Kidney glomerular epithelial cell (primary cell): ENCODE measurements at places on chromosomes 11 and 22.

DNA sequence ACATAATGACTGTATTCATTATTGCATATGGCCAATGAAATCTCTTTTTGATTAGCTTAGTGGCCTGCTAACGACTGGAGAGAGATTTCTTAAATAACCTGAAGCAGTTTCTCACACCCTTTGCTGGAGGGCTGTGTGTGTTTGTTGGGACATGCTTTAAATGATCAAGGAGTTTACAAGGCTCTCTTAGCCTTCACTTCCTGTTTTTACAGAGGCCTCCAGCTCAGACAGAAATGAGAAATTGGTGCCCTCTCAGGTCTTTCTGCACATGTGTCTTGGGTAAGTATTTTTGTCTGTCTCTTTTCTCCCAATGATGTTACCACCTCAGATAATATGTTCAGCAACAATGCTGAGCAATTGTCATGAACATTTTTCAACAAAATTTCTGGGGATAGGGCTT, 884.4 kb upstream of the CNTN5 start:
- DNase-seq = no peak

DNA sequence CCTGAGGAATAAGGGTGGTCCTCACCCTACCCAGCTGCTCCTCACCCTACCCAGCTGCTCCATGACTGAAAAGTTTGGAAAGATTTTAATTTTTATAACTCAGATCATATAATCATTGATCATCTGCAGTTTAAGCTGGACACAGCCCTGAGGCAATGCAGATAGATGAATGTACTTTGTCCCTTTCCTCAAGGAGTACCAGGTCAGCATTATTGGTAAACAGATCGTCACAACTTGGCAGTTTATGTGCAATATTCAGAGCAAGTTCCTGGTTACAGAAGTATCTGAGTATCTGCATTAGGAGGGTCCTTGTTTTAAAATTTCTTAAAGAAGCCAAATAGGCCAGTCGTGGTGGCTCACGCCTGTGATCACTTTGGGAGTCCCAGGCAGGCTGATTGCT, 3.6 kb downstream of the TNRC6B start:
- DNase-seq = no peak

DNA sequence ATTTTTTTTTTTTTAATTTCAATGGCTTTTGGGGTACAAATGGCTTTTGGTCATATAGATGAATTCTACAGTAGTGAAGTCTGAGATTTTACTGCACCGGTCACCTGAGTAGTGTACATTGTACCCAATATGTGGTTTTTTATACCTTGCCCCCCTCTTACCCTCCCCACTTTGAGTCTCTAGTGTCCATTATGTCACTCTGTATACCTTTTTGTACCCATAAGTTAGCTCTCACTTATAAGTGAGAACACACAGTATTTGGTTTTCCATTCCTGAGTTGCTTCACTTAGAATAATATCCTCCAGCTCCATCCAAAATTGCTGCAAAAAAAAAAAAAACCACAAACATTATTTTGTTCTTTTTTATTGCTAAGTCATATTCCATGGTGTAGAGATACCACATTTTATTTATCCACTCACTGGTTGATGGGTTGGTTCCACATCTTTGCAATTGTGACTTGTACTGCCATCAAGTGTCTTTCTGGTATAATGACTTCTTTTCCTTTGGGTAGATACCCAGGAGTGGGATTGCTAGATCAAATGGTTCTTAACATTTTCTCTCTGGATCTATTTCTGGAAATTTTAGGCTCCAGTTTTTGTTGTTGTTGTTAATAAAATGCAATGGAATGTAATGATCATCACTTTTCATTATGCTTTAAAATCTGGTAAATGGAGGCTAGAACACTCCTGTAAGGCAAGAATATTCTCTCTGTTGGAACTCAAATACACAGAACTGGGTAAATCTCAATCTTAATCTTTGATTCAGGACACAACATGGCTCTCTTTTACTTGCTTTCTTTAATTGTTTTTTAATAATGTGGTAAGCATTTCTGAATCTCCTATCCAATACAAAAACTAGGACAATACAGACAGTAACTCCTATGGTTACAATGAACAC, 10.3 kb downstream of the NEAT1 start:
- no peak for DNase-seq

- DNase-seq = no peak
Observed at GRCh38 chr11:88117281-88117858, 57.9 kb downstream of the RAB38 start.

GRCh38 chr22:48556222-48556621, 1271.5 kb downstream of the BRD1 start:
- DNase-seq = no peak

- DNase-seq = no peak
Observed at GRCh38 chr22:30294066-30294465, 4.8 kb upstream of the CASTOR1 start.

DNA sequence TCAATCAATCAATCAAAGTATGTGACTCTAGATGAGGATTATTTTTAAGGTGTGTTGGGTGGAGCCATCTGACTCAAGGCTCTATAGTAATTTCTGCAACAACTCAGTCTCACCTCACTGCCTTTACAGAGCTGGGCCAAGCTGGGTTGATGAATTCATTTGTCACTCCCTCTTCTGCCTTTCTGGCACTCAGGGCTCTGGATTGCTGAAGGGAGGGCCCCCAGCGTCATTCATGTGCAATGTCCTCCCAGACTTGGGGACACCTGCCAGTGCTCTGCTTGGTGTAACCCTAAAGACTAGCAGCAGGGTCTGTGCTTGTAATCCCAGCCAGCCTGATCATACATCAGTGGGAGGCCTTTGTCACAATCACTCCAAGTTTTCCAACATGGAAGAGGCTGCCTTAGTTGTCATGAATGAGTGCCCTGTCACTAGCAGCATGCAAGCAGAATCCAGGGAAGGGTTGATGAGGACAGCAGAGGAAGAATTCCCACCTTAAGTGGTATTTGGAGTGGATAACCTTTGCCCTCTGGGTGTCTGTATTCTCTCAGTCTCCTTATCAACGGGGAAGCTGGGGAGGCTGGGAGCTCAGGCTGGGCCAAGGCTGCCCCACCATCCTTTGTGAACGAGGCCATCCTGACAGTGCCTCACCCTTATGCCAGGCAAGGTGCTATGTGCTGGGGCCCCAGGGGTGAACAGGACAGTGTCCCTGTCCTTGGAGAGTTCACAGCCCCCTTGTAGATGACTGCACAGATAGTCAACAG, 2.0 kb upstream of the TP53I11 start:
- DNase-seq = peak; percentile 27

GRCh38 chr11:125398475-125398874, 97.6 kb downstream of the FEZ1 start:
- no peak for DNase-seq

DNA sequence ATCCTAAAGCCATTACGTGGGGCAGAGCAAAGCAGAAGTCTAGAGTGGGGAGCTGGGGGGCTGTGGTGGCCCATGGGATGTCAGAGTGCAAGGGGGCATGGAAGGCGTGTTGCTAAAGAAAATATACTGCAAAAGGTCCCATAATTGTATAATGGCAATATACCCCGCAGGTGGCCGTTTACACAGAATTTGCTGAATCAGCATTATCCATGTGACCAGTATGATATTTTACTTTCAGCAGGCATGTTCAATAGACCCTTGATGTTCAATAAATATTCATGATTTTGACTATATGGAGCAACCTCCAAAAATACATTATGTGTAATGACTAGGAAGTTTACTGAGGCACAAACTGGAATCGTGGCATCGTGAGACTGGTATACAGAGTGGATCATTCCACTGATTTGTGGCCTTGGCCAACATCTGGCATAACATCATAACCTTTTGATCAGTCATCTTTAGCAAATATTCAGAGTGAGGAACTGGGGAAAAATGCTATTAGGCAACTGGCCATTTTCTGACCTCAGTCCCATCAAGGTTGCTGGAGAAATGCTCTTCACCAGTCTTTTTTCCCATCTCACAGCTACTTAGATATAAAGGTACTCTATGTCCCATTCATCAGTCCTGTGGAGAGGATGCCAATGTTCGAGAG, 29.3 kb upstream of the PPP2R1B start:
- DNase-seq = no peak

DNA sequence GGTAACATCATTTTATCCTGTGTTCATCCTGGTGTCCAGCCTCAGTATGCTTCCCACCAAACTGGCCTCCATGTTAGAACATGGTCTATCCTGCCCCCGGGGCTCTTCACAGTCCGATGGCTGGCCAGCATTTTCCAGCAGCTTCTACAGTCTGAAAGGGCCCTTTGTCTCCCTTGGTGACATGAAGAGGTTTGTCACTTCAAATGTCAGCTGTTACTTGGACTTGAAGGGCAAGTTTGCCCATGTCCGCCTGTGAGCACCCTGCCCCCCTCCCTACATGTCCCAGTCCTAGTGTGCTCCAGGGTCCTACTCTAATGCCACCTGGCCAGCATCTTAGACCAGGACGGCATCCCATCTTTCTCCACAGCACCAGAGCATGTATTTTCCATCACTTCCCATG, 24.7 kb downstream of the PATZ1 start:
- no peak for DNase-seq

- DNase-seq = no peak
Observed at GRCh38 chr11:1326435-1327063, 17.1 kb upstream of the TOLLIP start.

- DNase-seq = peak; percentile 14
Observed at GRCh38 chr11:118434553-118435289, 1.6 kb upstream of the KMT2A start.

DNA sequence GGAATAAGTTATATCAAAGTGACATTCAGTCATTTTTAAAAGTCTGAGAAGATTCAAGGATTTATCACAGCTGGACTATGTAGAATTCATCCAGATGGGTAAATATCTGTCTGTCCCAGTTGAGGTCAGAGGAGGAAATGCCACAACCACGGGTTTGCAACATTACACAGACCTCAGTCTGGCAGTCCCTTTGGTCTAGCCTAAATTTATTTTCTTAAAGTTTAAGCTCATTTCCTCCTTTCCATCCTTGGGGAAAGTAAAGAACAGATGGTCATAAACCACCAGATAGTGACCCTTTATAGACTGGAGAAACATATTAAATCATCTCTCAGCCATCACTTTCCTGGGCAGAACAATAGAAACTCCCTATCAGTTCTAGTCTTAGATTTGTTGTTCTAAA, 238.4 kb upstream of the DDI1 start:
- DNase-seq = no peak

DNA sequence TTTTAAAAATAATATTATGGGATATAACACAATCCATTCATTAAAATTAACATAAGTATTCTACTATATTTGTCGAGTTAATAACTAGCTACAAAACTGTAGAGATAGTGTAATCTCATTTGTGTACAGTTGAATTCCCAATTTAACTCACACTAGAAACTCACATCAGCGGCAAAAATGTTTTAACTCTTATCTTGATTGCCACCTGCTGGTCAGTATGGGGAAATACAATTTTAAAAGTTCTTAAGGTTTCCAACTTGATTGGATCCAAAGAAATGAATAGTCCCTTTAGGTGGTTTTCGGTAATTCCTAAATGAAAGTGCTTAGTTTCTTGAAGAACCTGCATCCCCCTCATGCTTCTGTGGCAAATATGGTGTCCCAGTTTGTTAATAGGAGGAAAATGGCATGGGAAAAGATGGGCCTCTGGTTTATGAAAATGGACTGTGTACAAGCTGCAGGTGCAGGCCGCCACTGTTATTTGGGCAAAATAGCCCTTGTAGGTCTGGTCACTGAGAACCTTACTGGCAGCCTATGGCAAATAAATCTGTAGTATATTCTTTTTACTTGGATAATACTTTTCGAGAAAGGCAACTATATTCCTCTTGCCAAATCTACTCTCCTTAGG, 33.7 kb upstream of the SLC17A6 start:
- peak; percentile 57 for DNase-seq

GRCh38 chr22:38171927-38172831, 9.5 kb downstream of the PLA2G6 start:
- DNase-seq = no peak

DNA sequence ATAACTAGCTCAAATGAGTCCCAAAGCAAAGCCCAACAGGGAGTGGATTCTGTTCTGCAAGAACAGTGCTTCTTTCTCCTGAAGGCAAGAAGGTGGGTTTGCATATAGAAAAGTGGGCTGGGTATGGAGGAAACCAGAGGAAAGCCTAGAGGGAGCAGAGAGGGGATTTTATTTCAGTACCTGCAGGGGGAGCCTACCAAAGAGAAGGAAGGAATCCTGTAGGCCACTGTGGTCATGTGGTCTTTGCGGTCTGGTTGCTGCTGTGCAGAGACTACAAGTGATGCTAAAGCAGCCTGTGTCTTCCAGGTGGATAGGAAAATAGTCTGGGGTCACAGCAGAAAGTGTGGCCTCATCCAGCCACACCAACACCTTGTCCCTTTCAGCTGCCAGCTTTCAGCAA, 33.2 kb upstream of the ZBTB16 start:
- DNase-seq = no peak

GRCh38 chr11:27304514-27304913, 58.5 kb downstream of the CCDC34 start:
- no peak for DNase-seq

GRCh38 chr11:64523456-64524157, 67.4 kb upstream of the SLC22A12 start:
- peak; percentile 3 for DNase-seq

DNA sequence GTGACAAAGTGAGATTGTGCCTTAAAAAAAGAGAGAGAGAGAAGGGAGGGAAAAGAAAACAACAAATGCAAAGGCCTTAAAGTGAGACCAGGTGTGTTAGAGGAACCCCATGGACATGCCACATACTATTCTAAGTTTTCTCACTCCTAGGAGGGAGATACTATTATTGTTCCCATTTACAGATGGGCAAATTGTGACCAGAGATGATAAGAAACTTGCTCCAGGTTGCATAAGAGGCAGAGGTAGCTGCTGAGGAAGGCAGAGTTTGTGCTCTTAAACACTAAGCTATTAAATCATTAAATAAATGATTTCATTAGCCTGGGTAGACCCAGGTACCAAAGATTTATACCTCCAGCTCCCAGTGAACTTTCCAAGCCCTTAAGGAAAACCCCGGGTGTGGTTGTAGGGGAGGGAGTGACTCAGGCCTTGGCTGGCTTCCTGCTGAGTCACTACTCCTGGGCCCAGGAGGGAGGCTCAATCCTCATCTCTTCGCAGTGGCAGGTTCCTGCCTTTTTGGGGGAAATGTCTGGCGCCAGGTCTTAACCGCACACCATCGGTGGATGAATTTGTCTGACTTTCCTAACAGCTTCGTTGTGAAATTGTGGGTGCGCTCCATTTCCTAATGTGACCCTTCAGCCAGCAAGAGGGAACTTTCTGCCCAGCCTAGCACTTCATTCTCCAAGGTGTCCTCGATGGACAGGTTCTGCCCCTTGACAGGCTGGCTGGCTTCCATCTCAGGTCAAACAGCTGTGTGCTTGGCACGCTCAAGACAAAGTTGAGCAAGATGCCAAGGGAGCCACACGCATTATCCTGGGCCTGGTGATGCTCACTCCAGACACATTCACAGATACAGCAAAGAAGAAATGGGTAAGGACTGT, 33.4 kb upstream of the PTPRJ start:
- DNase-seq = peak; percentile 95

GRCh38 chr11:69664103-69664775, 10.9 kb downstream of the LTO1 start:
- DNase-seq = no peak

DNA sequence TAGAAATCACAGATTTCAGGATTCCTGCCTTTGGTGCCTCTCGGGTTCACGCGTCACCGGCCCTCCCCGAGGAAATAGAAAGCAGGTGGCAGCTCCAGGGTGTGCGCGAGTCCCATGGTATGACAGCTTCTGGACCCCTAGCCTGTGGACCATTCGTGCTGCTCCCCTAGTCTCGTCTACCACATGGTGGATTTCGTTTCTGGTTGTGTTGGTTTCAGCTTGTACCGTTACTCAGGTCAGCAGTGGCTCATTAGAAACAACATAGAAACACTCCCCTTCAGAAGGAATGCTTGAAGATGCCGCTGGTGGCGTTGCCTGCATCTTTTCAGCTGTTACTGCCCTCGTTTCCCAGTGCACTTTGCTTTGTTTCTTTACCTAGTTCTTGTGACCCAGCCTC, 700 bp downstream of the TTC17 start:
- peak; percentile 32 for DNase-seq
